Smooth muscle cell of the brain vasculature (primary cell): ENCODE measurements at places on chromosomes 5 and 9.

DNA sequence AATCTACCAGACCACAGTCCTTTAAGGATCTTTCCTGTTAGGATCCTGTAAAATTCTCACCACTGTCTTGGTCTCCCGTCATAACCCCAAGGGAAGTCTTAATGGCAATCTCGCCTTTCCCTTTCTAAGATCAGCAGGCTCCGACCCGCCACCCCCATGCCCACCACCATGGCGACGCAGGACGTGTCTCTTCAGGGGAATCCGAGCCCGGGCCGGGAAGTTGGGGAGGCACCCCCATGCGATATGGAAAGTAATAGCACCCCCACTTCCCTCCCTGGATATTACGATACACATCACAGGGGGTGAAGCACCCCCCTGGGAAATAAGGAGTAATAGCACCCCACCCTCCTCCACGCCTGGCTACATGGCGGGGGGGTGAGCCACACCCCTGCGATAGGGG, 8.3 kb upstream of the STK32A start:
- no peak for DNase-seq

- DNase-seq, result no peak
These were observed 1160.7 kb upstream of the DMAC1 start for GRCh38 chr9:8960254-8960653.

DNA sequence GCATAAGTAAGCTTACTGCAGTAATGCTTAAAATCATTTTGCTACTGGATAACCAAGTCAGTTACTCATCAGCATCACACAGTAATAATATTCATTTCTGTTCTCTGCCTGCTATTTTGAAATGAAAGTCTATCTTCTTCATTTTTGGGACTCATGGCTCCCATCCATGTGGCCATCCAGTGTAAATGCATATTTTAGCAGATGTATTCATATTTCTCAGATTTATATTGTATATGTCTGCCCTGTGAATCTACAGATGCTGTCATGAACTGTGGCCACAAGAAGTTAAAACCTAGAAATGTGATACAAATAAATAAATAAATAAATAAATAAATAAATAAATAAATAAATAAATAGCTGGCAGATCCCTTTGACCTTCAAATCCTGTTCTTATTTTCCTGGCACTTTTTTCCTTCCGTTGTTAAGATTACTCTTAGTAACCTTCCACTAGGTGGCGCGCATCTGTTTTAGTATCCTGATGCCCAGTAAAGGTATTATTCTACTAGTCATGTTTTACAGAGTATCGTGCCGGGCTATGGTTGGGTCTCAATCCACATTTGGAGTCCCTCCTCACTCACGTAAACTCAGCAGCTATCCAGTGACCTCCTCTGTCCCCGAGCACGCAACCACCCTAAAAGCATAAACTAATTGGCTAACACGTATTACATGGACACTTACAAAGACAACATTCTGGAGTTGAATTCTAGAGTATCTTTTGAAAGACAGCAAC, 79.2 kb upstream of the IL7R start:
- peak; percentile 62 for DNase-seq

DNA sequence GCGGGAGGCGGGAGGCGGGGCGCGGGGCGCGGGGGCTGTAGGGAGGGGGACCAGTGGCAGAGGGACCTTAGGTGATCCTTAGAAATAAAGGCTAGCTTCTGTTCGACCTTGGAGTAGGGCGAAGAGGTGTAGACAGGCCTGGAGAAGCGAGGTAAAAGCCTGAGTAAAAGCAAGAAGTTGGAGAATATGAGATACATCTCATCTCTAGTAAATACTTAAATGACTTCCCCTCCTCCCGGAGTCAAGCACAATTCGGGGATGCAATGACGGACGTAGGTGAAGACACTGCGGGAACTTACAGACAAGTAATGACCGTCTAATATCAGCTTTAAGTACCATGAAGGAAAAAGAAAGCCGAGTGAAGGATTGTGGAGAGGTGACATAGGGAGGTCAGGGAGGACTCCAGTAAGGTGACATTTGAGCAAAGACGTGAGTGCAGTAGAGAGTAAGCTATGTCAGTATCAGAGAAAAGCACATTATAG, 466 bp downstream of the SMC2 start:
- no peak for DNase-seq

DNA sequence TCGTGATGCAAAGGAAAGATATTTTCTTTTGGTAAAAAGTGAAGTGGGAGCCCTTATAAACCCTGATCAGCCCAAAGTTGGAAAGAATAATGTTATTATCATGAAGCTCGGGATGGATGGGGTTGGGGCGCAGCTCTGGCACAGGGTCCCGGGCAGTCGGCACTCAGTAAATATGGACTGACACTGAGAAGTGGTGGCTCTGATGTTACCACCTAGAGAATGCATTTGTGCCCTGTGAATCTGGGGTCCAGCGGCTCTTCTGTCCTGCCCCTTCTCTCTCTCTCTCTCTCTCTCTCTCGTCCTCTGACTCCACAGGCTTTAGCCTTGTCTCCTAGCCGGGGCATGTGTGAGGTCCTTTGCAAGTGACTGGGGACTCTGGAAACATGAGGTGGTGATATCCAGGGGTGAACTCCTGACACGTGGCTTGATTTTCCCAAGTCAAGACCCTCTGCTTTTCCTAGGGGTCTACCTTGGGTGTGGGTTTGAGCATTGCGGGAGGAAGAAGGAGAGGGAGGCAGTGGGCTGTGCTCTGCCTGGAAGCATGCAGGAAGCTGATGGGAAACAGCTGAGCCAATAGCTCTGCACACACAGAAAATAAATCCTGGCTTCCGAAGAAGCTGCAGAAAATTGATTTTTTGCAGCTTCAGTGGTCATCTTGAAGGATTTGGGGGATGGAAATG, 162.7 kb downstream of the MACROH2A1 start:
- DNase-seq, result no peak

DNA sequence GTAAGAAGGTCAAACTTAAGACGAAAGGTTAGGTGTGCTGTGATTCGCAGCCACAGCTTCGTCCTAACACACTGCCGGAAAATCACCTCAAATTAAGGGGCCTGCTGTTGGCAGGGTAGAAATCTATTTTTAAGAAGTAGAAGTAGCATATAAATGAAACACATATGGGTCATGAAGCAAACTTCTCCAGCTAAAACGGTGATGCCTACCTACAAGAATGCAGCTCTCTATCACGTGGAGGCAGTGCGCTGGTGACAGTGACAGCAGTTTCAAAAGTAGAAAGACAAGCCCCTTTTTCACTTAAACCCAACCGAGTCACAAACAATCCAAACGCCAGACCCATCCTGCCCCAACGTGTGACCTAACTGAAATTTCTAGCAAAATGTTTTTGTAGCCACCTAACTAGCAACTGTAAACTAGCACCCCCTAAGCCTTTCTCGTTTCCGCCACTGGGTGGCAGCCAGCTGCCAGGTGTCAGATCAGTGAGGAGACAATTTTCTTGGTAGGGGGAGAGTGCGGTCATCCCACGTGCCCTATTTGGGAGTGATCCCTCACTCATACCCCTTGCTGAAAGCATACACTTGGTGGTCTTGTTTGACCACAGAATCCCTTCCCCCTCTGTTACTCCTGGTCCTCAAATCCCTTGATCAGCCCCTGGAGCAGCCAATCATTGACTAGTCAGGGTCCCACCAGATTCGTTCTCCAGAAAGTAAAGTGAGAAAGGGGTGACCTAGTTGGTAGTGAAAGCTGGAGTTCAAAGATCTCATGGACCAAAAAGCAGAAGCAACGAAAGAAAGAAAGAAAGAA, 71.8 kb upstream of the MAMDC2 start:
- DNase-seq, result no peak

- peak; percentile 62 for DNase-seq
These were observed 488.0 kb downstream of the PRELID2 start for GRCh38 chr5:145347026-145347616.

GRCh38 chr9:135299239-135299590, 180.4 kb upstream of the PPP1R26 start:
- DNase-seq, result no peak

DNA sequence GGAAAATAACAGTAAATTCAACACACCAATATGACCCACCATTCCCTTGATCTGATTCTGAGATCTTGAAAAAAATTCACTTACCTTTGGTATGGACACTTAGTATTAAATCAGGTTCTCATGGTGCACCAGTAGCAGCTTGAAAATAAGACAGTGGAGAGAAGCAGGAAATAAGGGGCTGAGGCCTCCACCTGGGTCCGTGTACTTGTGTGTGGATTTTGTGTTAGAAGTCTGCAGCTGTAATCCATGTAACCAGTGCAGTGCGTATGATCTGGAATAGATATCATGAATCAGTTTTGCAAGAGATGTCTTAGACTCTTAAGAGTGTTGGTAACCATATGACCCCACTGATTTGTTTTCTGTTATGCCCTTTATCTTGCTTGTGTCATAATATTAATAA, 107.1 kb downstream of the FBXL7 start:
- DNase-seq, result no peak

DNA sequence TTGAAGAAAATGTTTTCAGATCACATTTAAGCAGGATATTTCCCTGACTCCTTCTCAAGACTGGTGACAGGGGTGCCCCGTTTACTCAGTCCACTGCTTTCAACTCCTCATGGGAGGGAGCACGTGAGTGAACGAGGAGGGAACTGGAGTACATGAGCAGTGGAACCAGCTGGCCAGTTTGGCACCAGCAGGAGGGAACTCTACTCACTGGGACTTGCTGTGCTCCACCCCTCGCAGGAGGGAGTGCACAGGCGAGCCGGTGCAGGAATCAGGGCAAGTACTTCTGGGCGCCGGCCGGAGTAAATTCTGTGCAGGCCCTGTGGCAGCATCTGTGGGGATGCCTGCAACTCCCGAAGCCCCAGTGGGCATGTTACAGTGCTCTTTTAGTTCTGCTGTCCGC, 1941.1 kb upstream of the C9orf72 start:
- no peak for DNase-seq

DNA sequence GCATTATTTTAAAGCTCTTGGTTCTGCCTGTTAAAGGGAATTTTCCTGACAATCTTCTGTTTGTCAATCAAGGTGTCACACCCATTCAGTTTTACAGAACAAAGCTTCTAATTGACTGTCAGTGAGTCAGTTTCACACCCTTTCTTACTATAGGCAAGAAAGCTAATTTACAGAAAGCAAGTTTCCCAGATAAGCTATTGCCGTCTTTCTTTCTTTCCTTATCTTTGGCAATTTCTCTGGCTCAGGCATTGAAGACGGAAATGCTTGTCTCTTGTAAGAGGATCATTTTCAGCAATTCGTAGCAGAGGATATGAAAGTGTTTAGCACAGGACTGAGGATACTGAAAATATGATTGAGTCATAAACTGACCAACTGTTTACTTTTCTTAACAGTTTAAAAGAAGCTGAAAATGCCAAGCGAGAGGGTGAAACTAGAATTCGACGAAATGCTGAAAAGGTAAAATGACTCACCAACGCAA, 27.0 kb downstream of the SPINK5 start:
- DNase-seq, result no peak

- DNase-seq, result no peak
These were observed 95.0 kb upstream of the ACTBL2 start for GRCh38 chr5:57577432-57578175.

GRCh38 chr9:80127920-80128319, 556.2 kb downstream of the TLE4 start:
- no peak for DNase-seq

DNA sequence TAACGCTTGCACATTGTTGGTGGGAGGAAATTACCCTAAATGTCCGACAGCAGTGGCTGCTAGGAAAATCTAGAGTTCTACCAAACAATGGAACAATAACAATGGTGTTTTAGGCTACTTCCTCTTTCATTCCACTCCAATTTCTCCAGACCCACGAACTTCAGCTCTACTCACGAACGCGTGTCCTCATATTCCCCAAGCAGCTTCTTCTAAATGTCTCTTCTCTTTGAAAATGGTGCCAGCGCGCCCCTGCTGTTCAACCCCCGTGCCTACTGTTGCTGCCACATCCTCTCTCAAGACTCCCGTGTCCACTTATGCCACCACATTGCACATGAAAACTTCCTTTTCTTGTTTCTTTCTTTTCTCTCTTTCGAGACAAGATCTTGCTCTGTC, 25.6 kb downstream of the OR2V2 start:
- no peak for DNase-seq

DNA sequence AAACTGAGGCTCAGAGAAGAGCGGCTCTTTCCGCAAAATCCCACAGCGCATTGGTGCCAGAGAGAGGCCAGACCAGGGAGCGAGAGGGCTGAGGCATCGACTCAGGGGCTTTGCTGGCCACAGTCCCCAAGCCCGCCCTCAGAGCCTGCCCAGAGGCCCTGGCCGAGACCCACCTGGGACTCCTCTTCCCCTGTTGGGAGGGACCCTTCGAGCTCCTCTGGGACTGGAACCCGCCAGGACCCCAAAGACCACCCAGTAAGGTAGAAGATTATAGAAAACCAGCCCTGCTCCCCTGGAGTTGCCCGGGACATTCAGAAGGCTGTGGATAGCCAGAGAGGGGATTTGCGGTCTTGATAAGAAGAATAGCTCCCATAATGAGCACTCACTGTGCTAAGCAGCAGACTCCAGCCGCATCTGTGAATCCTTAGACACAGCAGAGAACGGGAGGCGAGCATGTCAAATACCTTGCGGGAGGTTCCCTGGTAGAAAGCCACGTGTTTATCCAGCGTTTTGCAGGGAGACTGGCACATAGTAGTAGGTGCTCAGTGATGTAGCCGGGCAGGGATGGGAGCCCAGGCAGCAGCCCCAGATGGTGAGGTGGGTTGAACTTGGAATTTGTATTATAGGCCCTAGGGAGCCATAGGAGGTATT, 651 bp upstream of the AK1 start:
- no peak for DNase-seq

DNA sequence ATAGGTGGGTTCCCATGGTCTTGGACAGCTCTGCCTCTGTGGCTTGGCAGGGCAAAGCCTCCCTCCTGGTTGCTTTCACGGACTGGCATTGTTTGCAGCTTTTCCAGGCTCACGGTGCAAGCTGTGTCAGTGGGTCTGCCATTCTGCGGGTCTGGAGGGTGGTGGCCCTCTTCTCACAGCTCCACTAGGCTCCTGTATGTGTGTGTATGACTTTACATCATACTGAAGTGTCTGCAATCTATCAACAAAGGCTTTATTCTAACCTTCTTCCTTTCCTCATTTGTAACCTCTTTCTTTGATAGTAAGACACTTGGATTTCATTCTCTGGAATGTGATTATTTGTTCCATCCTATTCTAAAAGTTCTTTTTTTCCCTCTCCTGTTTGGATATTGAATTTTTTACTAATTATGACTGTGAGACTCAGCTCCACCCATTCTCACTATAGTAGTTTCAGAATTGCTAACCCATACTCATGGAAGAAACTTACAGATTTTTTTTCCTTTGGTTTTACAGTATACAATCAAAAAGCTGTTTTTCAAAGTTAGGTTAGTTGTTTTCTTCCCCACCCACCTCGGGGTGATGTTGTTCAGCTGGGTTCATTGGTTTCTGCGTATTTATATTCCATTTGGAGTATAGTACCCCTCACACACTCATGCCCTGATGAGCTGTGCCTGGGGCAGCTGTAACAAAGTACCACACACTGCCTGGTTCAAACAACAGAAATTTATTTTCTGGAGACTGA, 144.6 kb upstream of the OTULINL start:
- DNase-seq, result no peak

DNA sequence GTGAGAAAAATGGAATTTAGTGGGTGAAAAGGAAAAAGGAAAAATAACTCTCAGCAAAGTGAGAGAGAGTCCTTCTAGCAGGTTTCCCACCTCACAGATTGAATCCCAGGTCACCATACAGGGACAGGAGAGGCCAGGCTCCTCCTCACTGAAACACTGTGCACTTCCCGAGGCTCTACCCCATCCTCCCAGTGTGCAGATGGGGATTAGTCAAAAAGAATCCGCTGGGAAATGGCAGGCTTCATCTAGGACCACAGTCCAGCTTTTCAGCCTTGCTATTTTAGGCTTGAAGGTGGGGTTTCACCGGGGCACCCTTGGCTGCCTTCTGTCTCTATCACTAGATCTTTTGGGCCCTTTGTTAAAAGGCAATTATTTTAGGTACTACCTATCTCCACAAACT, 47.8 kb downstream of the YIPF5 start:
- no peak for DNase-seq
